ENCODE measurements at places on chromosomes 4 and X.

DNA sequence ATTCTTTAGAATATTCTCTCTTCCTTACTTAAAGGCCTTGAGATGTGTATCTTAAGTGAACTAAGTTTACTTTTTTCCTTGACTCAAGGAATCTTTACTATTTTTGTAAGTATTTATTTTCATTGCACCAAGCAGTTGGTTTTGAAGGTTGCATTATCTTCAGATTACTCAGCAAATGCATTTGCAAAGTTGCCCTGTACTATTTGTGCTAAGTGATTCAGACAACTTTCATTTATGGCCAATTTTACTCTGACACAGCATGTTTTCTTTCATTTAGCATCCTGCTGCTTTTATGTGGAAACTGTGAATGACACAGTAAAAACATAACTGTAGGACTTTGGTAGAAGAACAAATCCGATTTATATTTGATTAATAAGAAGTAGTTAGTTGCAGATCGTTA, 191.0 kb downstream of the CCSER1 start:
- DNase-seq = no peak

- DNase-seq = no peak
Observed at GRCh38 chr4:76626686-76627465, 191.8 kb downstream of the SHROOM3 start.

DNA sequence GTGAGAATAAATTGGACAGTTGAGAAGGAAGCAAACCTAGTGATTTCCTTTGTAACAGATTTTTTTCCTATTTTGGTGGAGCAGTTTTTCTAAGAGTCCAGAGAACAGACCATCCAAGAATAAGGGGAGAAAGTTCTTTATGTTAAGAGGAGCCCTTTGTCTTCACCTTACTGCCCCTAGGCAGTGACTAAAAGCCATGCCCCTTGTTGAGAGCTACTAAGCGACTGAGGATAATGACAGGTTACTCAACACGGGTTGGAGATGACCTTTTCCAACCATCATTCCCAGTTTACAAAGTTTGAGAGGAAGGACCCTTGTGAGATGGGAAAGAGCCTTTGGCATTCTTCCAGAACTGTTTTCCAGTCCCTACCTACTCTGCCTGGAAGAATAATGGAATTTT, 3.2 kb downstream of the CCDC160 start:
- no peak for DNase-seq

- no peak for DNase-seq
Observed at GRCh38 chrX:70452143-70452733, 7.6 kb downstream of the DLG3 start.

- no peak for DNase-seq
Observed at GRCh38 chrX:46547857-46548256, 2.6 kb upstream of the ZNF674 start.

GRCh38 chr4:73127839-73128453, 58.4 kb upstream of the COX18 start:
- DNase-seq = no peak

DNA sequence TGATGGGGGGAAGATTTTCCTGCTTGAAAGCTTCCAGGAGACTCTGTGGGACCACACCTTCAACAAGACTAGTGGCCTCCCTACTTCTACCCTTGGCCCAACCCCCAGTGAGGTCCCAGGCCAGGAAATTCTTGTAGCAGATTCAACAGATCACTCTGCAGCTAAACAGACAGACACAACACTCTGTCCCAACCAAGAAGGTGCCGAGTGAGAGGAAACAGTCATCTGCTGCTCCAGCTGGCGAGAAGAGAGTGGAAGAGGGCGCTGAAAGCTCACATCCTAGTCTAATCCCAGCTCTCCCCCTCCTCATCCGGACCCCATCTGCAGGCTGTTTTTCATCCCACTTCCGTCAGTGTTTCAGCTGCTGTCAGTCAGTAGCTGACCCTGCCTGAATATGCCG, 63.4 kb downstream of the CHRDL1 start:
- DNase-seq = no peak

- DNase-seq = peak; percentile 54
Observed at GRCh38 chr4:76198411-76199237, 15.0 kb downstream of the SCARB2 start.

DNA sequence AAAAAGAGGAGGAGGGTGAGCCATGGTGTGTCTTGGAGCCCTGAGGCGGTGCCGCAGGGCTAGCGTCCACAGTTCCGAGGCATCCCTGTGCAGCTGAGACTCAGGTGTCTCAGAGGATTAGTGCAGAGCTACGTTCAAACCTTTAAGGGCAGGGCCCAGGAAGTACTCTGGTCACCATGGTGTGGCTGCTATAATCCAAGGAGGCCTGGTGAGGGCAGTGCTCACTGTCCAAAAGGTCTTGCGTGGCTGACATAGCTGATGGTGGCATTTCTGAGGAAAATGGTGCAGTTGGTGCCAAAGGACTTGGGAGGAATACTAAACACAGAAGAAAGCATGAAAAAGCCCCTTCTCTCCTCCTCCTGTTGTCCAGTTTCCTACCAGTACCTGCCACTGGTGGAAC, 146.9 kb downstream of the DCHS2 start:
- no peak for DNase-seq

- DNase-seq = peak; percentile 58
Observed at GRCh38 chr4:113673450-113673849, 88.1 kb downstream of the CAMK2D start.

- no peak for DNase-seq
Observed at GRCh38 chrX:31349515-31349914, 277.7 kb upstream of the FTHL17 start.

- peak; percentile 54 for DNase-seq
Observed at GRCh38 chrX:37998586-37999262, 7.6 kb upstream of the SYTL5 start.

DNA sequence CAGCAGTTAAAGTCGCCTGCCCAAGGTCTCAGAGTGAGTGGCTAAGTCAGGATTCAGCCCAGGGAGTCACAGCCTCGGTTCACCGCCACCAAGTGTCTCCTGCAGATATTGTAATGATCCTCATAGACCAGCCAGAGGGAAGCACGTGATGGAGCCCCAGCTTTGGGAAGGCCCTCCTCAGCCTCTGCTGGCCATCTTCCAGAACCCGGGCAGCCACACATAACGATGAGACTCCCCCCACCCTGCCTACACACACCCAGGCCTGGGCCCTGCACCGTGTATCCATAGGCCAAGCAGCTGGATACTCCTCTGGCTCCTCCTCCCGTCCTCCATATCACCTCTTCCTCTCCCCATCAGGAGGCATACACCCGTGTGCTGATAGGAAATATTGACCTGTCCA, 19.6 kb upstream of the SASH3 start:
- no peak for DNase-seq

- DNase-seq = no peak
Observed at GRCh38 chr4:138196153-138196552, 46.0 kb downstream of the SLC7A11 start.

- no peak for DNase-seq
Observed at GRCh38 chr4:6986072-6986780, 56.9 kb upstream of the TADA2B start.

DNA sequence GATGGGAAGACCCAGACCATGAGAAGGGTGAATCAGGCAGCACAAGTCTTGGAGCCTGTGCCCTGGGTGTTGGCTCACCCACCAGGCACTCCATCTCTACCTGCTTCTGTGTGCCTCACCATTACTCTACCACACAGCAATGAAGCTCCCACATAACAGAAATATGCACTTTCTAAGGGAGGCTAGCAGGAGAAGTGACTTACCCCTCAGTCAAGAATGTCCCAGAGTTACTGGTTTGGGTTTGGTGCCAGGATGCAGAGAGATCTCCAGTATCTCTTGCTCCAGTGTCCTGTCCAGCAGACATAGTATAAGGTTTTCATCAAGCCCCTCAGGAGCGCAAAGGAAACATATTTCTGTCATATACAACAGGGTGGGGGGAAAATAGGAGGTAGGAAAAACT, 11.3 kb upstream of the RAB40A start:
- no peak for DNase-seq

DNA sequence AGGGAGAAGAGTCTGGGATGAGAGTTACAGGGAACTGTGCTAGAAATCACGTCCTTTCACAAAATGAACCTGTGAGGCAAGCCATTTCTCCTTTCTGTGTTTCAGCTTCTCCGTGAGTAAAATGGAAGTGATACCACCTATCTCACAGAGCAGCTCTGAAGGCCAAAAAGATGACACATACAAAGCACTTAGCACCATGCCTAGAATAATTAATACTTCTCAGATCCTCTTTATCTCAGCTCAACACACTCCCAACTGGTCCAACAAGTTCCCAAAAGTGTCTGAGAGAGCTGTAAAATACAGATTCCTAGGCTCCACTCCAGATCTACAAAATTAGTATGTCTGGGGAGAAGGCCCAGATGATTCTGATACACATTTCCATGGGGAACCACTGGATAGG, 38.3 kb downstream of the LHFPL1 start:
- DNase-seq = no peak

GRCh38 chr4:107252571-107252970, 216.5 kb upstream of the DKK2 start:
- DNase-seq = no peak

DNA sequence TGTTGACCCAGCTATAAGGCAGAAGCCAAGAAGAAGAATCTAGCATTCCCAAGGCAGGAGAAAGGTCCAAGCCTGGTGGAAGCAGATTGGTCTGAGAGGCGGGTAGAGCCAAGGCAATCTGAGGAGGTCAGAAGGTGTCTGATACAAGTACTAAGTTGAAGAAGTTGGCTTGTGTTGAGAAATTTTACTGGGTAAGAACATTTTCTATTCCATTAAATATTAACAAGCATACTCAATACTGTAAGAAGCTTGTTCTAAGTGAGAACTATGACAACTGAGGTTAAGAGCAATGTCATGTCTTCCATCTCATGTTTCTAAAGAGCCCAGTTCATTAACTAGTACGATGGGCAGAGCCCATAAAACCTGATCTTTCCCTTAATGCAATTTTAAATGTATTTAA, 75.0 kb downstream of the FAM13A start:
- DNase-seq = no peak

GRCh38 chrX:119745283-119745848, 13.0 kb upstream of the SOWAHD start:
- no peak for DNase-seq

DNA sequence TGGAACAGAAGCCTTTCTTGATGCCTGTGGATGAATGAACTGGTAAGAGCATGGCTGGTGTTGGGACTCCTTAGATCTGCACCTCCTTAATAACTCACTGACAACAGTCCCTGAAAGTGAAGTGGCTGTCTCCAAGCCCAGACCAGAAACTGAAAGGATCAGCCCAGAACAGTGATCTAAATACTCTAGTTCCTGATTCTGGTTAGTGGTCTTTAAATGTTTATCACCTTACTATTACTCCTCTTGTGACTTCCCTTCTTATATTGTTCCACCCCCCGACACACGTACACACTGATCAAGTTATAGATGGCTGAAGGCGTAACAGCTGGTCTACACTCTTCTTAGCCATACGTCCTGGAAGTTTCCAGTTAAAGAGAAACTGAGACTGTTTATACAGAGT, 33.8 kb upstream of the ARMCX2 start:
- DNase-seq = no peak

DNA sequence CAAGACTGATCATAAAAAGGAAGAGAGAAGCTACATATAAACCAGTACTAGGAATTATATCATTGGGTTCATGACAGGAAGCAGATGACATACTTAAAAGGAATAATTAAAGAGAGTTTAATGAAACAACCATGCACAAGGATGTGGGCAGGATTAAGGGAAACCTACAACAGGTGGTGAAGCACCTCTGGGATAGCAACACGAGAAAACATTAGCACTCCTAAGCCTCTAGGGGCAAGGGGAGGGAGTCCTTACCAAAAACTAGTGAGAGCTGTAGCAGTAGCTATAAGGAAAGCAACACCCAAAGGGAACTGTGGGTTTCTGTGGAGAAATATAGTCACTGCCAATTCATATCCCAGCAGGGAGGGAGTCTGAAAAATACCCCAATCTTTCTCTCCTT, 7.2 kb upstream of the THOC2 start:
- DNase-seq = no peak

DNA sequence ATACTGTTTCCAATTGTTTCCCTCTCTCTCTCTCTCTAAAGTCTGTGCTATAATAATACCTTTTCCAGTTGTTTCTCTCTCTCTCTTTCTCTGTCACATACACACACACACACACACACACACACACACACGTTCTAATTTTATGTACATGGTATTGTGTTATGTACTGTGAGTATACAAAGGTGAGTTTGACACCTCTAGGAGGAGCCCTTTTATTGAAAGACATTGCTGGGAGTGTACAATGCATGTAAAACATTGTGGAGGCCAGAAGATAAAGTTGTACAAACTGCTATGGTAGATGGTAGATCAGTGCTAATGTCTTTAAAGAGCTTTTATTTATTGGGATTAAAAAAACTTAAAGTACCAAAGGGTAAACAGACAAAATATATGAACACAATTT, 53.6 kb downstream of the BLTP1 start:
- no peak for DNase-seq

- DNase-seq = peak; percentile 27
Observed at GRCh38 chr4:20015636-20016224, 236.0 kb upstream of the SLIT2 start.

GRCh38 chr4:7817877-7818398, 121.7 kb downstream of the AFAP1 start:
- no peak for DNase-seq

DNA sequence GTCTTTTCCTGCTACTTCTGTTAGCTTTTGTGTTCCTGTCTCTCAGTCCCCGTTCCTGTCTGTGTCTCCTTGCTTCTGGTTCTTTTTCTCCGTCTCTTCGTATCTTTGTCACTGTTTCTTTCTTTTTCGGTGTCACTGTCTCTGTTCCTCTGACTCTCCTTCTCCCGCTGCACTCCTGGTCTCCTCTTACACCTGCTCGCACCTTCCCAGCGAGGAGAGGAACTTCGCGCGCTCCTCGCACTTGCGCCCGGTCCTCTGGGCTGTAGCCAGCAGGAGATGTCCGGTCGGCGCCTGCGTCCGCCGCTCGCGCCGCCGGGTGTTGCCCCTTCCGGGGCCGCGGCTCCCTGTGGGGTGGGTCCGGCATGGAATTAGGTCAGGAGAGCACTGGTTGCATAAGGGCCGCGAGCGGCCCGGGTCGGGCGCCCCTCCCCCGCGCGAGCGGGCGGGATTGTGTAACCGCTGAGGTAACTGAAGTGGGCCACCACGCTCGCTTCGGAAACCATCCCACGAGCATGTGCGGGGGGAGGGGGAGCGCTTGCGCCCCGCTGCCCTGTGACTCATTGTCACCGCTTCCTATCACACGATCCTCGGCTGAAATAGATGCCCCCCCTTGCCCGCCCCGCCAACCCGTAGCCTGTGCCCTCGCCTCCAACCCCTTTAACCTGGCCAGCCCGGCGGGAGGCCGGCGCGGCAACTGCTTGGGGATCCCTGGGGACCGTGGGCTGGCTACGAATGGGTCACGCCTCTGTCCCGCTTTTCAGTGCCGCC, 1.6 kb downstream of the LONRF3 start:
- no peak for DNase-seq

DNA sequence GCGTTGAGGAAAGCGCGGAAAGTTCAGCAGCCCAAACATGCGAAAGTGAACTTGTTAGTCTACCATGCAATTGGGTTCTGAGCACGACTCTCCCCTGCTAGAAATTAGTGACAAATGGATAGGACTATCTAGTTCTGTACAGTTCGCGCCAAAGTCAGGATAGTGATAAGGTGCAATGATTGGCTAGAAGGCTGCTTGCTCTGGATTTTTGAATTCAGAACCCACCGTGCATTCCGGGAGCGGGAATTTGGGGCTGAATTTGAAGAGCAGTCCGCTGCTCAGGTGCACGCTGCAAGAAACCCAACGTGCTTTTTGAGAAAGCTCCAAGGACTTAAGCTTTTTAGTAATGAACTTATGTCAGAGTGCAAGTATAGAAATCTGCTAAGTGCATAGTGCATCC, 732 bp upstream of the ESX1 start:
- DNase-seq = no peak
